Activated CD4-positive, alpha-beta T cell treated with anti-CD3 and anti-CD28 coated beads for 24 hours (primary cell): ENCODE measurements at places on chromosomes 6 and 20.

- no peak for DNase-seq
Measured at GRCh38 chr6:107812234-107812769, 11.8 kb downstream of the SCML4 start.

DNA sequence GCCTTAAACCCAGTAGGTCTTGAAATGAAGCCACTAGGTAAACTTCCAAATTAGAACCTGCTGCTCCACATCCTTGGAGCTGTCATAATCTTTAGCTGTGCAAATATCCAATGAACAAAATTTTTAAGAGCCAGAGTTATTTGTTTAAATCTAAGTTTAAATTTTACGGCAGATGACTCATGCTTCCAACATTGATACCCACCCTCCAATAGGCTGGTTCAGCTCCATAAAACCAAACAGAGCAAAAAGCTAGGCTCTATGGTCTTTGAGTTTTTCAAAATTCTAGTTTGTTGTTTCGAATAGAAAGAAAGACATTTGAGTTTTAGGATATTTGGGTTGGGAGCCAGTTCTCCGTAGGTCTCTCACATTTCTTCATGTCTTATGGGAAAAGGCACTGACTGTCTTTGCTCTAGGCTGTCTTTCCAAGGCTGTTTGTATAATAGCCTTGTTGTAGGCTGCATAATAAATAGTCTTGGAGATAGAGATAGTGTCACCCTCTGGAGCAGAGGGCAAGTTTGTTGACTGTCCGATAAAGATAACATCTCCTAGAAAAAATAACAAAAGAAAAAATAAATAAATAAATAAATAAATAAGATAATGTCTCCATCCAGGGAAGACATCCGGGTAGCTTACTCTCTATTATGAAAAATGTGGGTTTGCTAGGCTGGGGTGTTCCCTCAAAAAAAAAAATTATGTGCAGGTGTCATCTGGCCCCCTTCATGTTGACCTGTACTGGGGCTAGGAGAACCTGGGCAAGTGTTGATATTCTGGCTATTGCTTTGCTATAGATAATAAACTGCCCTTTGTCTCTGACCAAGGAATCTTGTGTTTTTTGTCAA is 36.5 kb downstream of the SLC2A12 start:
- no peak for DNase-seq

- DNase-seq: no peak
Measured at GRCh38 chr20:48180024-48180423, 394.7 kb upstream of the SULF2 start.

GRCh38 chr6:77986380-77987034 is 333.7 kb downstream of the MEI4 start:
- DNase-seq: no peak

DNA sequence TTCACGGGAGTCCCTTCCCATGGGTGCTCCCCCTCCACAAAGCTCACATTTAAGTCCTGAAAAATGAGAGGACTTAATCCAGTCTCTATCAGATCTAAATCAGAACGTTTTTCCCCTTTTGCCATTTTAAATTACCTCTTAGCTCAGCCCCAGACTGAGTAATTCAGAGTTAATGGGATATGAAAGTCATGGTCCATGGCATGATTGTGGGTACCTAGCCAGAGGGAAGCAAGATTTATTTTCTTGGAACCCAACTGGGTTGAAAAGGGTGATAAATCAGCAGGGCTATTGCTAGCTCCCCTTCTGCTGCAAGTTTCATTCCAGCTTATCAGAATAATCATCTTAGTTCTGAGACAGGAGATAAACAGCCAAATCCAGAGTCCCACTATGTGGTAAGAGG is 320.2 kb upstream of the CHD6 start:
- no peak for DNase-seq

- no peak for DNase-seq
Measured at GRCh38 chr20:34452281-34452982, 63.8 kb upstream of the DYNLRB1 start.

GRCh38 chr20:52047811-52048764 is 143.5 kb downstream of the ZFP64 start:
- peak; percentile 19 for DNase-seq

DNA sequence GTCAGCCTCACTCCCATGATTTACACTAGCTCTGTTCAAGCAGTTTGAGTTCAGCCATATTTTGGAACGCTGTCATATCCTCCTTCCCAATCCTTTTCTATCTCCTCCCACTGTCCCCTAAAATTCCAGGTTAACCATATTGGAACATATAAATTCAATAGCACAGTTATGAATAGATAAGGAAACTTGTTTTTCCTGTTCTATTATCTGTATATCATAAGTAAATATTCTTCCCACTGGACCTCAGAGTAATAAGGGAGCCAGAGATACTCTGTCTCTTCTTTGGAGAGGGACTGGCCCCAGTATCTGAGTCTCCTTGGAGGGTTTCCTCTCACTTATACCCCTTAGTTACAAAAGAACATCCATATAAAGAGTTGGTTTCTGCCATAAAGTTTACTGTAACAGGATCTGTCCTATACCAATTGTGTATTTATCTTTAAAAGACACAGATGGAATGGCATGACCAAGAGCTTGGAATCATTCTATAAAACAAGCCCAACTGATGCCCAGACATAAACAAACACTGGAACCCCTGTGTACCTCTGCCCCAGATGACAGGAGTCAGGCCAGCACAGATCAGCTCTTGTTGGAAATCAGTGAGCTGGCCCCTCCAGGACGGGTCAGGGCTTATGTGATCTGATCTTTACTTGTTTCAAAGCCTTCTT is 67.1 kb downstream of the EPB41L2 start:
- DNase-seq: no peak

GRCh38 chr20:10524034-10524476 is 89.0 kb downstream of the SLX4IP start:
- DNase-seq: no peak

GRCh38 chr6:150129616-150130505 is 13.0 kb upstream of the PPP1R14C start:
- DNase-seq: no peak

DNA sequence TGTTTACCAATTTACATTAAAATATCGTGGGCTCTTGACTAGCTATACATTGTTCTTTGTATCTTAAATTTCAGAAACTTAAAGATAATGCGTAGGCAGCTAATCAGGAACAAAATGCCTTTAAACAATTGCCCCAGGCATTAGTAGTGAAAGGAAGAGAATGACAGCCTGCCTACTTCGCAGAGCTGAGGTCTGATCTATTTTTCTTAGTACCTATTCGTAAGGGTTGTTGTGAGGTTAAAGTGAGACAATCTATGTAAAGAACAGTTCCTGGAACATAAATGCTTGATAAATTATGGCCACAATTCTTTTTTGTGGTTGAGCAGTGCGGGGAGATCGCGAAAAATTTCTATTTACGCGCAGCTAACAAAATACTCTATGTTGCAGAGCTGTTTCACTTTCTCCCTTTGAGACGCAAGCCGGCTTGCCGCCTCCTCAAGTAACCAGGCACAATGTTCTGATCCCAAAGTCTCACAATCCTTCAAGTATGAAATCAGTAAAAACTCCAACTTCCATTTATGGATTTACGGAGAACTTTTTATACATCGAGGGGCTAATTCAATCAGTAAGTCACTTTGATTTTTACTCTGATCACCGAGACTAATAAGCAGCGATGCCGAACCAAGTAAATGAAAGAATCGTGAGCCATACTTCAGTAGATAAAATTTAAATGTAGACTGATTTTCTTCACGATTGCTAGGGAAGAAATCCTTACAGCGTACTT is 878 bp upstream of the PNRC1 start:
- DNase-seq: no peak

- no peak for DNase-seq
Measured at GRCh38 chr6:6981681-6982322, 126.0 kb upstream of the RREB1 start.
